T-helper 2 cell treated with Interferon-gamma antibody and Interleukin-4, amounts not matched to agents 100 ng/mL and 5 ng/mL, for 36 hours (primary cell): ENCODE measurements at places on chromosomes 3 and 15. TPM values are rescaled to one million over a fixed set of nuclear protein-coding genes. Genes with fewer than 3 reads are reported as not detected.

Gene TM4SF1
- total RNA-seq, result not detected in 2 replicates

Gene EDC3
- 43.4 and 47.9 TPM in 2 replicates for total RNA-seq

Gene SNRK
- 53.6 and 59.7 TPM in 2 replicates for total RNA-seq

Gene GOLGA6L4
- 1.9 and 2.1 TPM in 2 replicates for total RNA-seq

Gene CLDN16
- total RNA-seq, result not detected in 2 replicates

Gene GABRR3
- 0.05 TPM in 2 replicates for total RNA-seq

Gene PLCB2
- total RNA-seq, result 177 and 192 TPM in 2 replicates

Gene DAZL
- 0.07 TPM in 1 of 2 replicates, not detected in the other for total RNA-seq

Gene IQCH
- total RNA-seq, result 0.93 and 1.1 TPM in 2 replicates

Gene LEKR1
- total RNA-seq, result 0.70 and 0.73 TPM in 2 replicates

Gene TM6SF1
- 3.5 and 5.1 TPM in 2 replicates for total RNA-seq

Gene CPA3
- total RNA-seq, result not detected in 2 replicates

Gene PP2D1
- not detected in 2 replicates for total RNA-seq

Gene CCR9
- total RNA-seq, result not detected in 2 replicates

Gene UNC13C
- total RNA-seq, result not detected in 2 replicates

Gene DHX36
- 71.1 and 81.9 TPM in 2 replicates for total RNA-seq

Gene GOLGA6D
- not detected in 2 replicates for total RNA-seq

Gene GPR149
- total RNA-seq, result not detected in 2 replicates

Gene CBLB
- total RNA-seq, result 67.2 and 70.3 TPM in 2 replicates

Gene PPM1L
- total RNA-seq, result 2.6 and 4.0 TPM in 2 replicates

Gene GPR87
- total RNA-seq, result 0.09 and 0.20 TPM in 2 replicates

Gene C3orf70
- 0.07 TPM in 2 replicates for total RNA-seq

Gene CISH
- 385 and 386 TPM in 2 replicates for total RNA-seq

Gene CLSTN2
- total RNA-seq, result not detected in 2 replicates

Gene RYR3
- total RNA-seq, result not detected in 2 replicates

Gene TMEM207
- total RNA-seq, result not detected in 2 replicates

Gene FGD5
- total RNA-seq, result 0.05 TPM in 1 of 2 replicates, not detected in the other

Gene GNAT1
- total RNA-seq, result not detected in 2 replicates

Gene MNS1
- 0.16 and 0.39 TPM in 2 replicates for total RNA-seq

Gene ZNF717
- 8.3 and 10.2 TPM in 2 replicates for total RNA-seq

Gene WDR93
- not detected in 2 replicates for total RNA-seq

Gene MYD88
- total RNA-seq, result 77.4 and 83.7 TPM in 2 replicates

Gene FETUB
- total RNA-seq, result not detected in 2 replicates

Gene DUOXA2
- total RNA-seq, result not detected in 2 replicates

Gene DNAH12
- 0.14 TPM in 1 of 2 replicates, not detected in the other for total RNA-seq

Gene CFAP91
- not detected in 2 replicates for total RNA-seq

Gene ITIH1
- not detected in 2 replicates for total RNA-seq

Gene LIPC
- 3.0 and 3.6 TPM in 2 replicates for total RNA-seq

Gene FGF12
- total RNA-seq, result not detected in 2 replicates

Gene CGNL1
- not detected in 2 replicates for total RNA-seq

Gene UTS2B
- not detected in 2 replicates for total RNA-seq

Gene IMPG2
- total RNA-seq, result 0.20 TPM in 2 replicates

Gene CMTM7
- total RNA-seq, result 58.6 and 64.8 TPM in 2 replicates

Gene ROBO2
- total RNA-seq, result not detected in 2 replicates

Gene SKOR1
- total RNA-seq, result 0.18 and 0.30 TPM in 2 replicates

Gene ECE2
- total RNA-seq, result not detected in 2 replicates

Gene C15orf39
- total RNA-seq, result 113 and 117 TPM in 2 replicates

Gene CEP97
- total RNA-seq, result 22.0 and 22.3 TPM in 2 replicates

Gene GOLGA8R
- total RNA-seq, result 9.1 and 10.2 TPM in 2 replicates

Gene SRGAP3
- 6.8 and 7.1 TPM in 2 replicates for total RNA-seq
